Activated CD8-positive, alpha-beta memory T cell treated with anti-CD3 and anti-CD28 coated beads, Interleukin-2, amount 10 ng/mL, durations not matched to agents 7 days and 5 days (primary cell): ENCODE measurements at places on chromosomes 4 and X. TPM values are rescaled to one million over a fixed set of nuclear protein-coding genes. Genes with fewer than 3 reads are reported as not detected.

DNA sequence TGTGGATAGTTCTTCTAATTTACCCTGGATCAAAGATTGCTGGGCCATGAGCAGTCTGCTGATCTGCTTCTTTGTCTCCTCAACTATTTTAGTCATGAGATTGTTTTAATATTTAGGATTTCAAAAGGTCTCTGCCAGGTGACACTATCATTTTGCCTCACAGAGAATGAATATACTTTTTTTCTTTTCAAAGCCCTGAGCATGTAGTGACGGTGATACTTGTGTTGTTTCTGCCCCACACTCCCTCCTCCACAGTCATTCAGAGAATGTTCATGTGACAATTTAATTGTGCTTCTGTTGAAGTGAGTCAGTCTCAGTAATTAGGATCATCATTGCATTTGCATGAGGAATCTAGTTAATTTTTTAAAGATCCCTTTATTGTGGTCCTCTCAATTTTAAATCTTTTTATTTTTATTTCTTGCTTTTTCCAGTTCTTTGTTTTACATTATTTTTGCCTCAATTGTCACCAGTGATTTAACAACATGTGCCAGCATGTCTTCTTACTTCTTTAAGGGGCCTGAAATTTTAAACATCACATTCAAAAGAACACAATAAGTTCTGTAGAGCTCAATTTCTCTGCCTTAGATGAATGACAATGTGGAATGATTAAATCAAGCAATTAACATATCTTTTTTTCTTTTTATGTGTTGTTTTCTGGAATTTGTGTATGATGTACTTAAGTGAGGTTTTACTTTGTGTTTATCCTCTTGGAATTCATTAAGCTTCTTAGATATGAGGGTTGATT lies 12.3 kb downstream of the MMRN1 start:
- no peak for DNase-seq
- no peaks in the 10 kb centered on the region for H3K4me1 ChIP-seq
- no peak overlapping the region for H3K4me3 ChIP-seq
- no peaks in the 10 kb centered on the region for H3K36me3 ChIP-seq
- H3K27ac ChIP-seq = no peak overlapping the region

GRCh38 chrX:10009741-10010140 lies 42.6 kb downstream of the CLDN34 start:
- peaks cover 42% of the 10 kb centered on the region for H3K4me1 ChIP-seq
- no peak overlapping the region for H3K4me3 ChIP-seq
- no peak overlapping the region for H3K27ac ChIP-seq

GRCh38 chr4:72846280-72847111 lies 223.0 kb downstream of the COX18 start:
- H3K36me3 ChIP-seq = no peaks in the 10 kb centered on the region
- H3K27ac ChIP-seq = no peak overlapping the region
- no peaks in the 10 kb centered on the region for H3K4me1 ChIP-seq
- no peak overlapping the region for H3K4me3 ChIP-seq
- no peak for DNase-seq

- H3K27ac ChIP-seq = no peak overlapping the region
- H3K4me3 ChIP-seq = no peak overlapping the region
- no peaks in the 10 kb centered on the region for H3K36me3 ChIP-seq
- H3K4me1 ChIP-seq = no peaks in the 10 kb centered on the region
- H3K27me3 ChIP-seq = no peaks in the 10 kb centered on the region
Measured at GRCh38 chr4:98055800-98056501, 87.3 kb downstream of the STPG2 start.

GRCh38 chr4:123830930-123831329 lies 434.3 kb downstream of the SPRY1 start:
- H3K36me3 ChIP-seq = no peaks in the 10 kb centered on the region
- H3K27ac ChIP-seq = no peak overlapping the region
- H3K27me3 ChIP-seq = peaks cover 5% of the 10 kb centered on the region
- H3K4me1 ChIP-seq = no peaks in the 10 kb centered on the region

SSX2 gene
- not detected for total RNA-seq

SRD5A3 gene
- 9.7 TPM for total RNA-seq

GRCh38 chr4:3290476-3290875 lies 2.3 kb upstream of the RGS12 start:
- no peak overlapping the region for H3K4me3 ChIP-seq
- DNase-seq = peak; percentile 32
- no peak overlapping the region for H3K27ac ChIP-seq
- peaks cover 9% of the 10 kb centered on the region for H3K4me1 ChIP-seq
- peaks cover 57% of the 10 kb centered on the region for H3K27me3 ChIP-seq

CXCL1 gene
- not detected for total RNA-seq

DNA sequence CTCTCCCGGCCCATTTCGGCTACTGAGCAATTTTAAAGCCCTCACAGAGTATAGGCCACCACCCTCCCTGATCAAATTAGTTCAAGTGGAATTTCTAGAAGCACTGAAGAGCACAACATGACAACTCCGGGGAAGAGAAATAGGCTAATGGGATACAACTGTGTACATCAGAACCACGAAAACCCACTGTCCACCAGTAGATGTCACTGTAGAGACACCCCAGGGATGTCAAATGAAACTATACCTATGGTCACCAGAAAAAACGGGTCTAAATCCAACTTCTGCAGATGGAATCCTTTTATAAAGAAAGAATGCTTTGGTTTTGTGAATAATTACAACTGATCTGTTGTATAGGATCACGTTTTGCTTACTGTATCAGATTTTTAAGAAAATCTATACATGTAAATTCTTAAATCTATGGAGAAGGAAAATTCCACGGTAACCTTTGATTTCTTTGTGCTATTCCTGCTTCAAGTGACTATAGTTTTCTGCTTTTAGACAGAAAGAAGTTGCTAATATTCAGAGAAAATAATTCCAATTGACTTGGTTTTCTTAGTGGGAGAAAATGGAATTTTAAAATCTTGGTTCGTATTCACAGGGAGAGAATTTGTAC lies 29.5 kb upstream of the MAP3K15 start:
- H3K27me3 ChIP-seq = no peaks in the 10 kb centered on the region
- no peak overlapping the region for H3K4me3 ChIP-seq
- DNase-seq = peak; percentile 53
- peak overlapping the region; percentile 58 for H3K27ac ChIP-seq

DNA sequence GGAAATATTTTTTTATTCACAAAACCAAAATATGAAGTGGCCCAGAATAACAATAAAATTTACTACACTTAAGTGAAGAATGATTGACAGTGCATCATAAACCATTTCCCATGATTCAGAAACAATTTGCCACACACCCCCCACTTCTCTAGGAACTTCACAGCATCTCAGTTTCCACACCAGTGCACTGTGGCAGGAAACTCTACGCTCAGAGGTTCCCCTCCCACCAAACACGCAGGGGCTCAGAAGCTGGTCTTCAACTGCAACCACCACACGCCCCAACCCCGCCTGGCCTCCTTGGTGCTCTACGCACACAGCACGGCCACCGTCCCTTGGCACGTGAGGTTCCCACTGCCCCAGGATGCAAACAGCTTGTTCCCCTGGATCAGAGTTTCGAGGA lies 63.7 kb downstream of the ZFYVE28 start:
- no peak for DNase-seq
- peaks cover 4% of the 10 kb centered on the region for H3K4me1 ChIP-seq
- H3K4me3 ChIP-seq = no peak overlapping the region
- H3K27ac ChIP-seq = no peak overlapping the region
- H3K27me3 ChIP-seq = no peaks in the 10 kb centered on the region

- no peak overlapping the region for H3K27ac ChIP-seq
- no peak for DNase-seq
- H3K4me3 ChIP-seq = no peak overlapping the region
- no peaks in the 10 kb centered on the region for H3K27me3 ChIP-seq
Measured at GRCh38 chr4:74752798-74753197, 41.5 kb downstream of the BTC start.

- H3K36me3 ChIP-seq = no peaks in the 10 kb centered on the region
- H3K4me3 ChIP-seq = no peak overlapping the region
- H3K27ac ChIP-seq = no peak overlapping the region
- no peak for DNase-seq
- H3K4me1 ChIP-seq = peaks cover 2% of the 10 kb centered on the region
Measured at GRCh38 chrX:11206716-11207115, 86.5 kb upstream of the AMELX start.

- H3K4me3 ChIP-seq = peak overlapping the region; percentile 72
- H3K27me3 ChIP-seq = peaks cover 48% of the 10 kb centered on the region
Measured at GRCh38 chrX:54358424-54359211, 772 bp upstream of the WNK3 start.
